Aorta (tissue), 5 donors: ENCODE measurements at places on chromosomes 2 and 18. TPM values are rescaled to one million over a fixed set of nuclear protein-coding genes. Genes with fewer than 3 reads are reported as not detected.

DNA sequence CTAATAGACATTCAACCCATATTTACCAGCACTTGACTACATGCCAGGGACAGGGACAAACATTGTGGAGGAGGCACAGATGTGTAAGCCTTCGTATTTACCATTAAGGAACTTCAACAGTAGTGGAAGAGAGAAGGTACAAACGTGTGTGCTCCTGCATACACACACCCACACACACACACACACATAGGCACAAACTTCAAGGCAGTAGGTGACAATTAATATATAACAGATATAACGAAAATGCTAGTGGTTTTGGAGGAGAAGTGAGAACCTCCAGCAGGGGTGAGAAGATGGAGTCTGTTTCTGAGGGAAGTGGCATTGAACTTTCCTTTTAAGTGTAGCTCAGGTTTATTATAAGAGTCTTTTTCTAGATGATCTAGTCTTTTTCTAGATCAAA is 231.1 kb downstream of the SETBP1 start:
- no peaks in the 10 kb centered on the region for H3K27me3 ChIP-seq
- no peak for DNase-seq
- no peaks in the 10 kb centered on the region for H3K36me3 ChIP-seq
- peaks cover 1% of the 10 kb centered on the region for H3K4me1 ChIP-seq
- H3K27ac ChIP-seq: no peak overlapping the region
- no peak overlapping the region for H3K4me3 ChIP-seq

DNA sequence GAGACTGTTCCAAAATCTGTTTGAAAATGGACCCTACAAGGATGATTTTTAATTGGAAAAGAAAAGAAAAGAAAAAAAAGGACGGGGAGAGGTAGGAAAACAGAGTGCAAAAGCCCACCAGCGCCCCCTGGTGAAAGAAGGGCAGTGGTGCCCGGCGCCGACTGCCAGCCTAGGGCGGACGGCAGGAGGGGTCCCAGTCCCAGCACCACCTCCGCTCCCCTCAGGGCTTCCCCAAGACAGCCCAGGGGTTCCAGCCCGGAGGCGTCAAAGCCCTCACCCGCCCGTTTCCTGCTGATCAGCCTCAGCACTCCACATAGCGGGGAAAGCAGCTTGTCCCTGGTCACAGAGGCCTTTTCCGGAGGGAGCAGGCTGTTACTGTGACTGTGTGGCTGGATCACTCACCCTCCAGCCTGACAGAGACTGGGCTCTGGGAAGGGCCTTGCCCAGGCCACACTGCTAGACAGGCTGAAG is 213.9 kb downstream of the TFCP2L1 start:
- H3K27me3 ChIP-seq: peaks cover 3% of the 10 kb centered on the region
- H3K4me1 ChIP-seq: no peaks in the 10 kb centered on the region
- DNase-seq: peak; percentile 93
- H3K27ac ChIP-seq: no peak overlapping the region

SLC9A2 gene
- total RNA-seq: not detected

GRCh38 chr2:199543606-199544172 is 86.0 kb upstream of the SATB2 start:
- H3K4me1 ChIP-seq: no peaks in the 10 kb centered on the region
- no peak for DNase-seq
- H3K27ac ChIP-seq: no peak overlapping the region
- H3K27me3 ChIP-seq: no peaks in the 10 kb centered on the region
- H3K4me3 ChIP-seq: no peak overlapping the region
- no peaks in the 10 kb centered on the region for H3K36me3 ChIP-seq

DNA sequence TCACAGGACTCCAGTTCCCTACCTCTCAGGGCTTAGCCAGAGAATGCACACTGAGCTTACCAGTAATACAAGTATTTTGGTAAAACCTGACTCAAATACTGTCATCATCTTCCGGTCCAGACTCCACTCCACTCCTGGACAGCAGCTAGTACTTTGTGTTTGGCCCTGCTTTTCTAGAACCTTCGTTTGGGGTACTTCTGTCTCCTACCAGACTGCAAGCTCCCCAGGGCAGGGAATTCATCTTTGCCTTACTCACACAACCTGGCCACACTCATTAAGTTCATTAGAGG is 108.9 kb upstream of the CDC42EP3 start:
- H3K36me3 ChIP-seq: no peaks in the 10 kb centered on the region
- peaks cover 7% of the 10 kb centered on the region for H3K4me1 ChIP-seq
- no peak overlapping the region for H3K4me3 ChIP-seq
- no peaks in the 10 kb centered on the region for H3K27me3 ChIP-seq
- DNase-seq: no peak
- no peak overlapping the region for H3K27ac ChIP-seq

DNA sequence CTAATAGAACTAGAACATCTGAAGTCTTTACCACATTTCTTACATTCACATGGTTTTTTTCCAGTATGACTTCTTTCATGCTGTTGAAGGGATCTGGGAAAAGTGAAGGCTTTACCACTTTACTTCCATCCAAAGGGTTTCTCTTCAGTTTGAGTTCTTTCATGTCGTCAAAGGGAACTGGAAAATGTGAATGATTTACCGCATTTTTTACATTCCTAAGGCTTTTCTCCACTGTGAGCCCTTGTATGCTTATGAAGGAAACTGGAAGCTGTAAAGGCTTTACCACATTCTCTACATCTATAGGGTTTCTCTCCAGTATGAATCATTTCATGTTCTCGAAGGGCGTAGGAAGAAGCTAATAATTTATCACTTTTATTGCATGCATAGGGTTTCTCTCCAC is 46.7 kb downstream of the NBEAL1 start:
- H3K27ac ChIP-seq: no peak overlapping the region
- peaks cover 8% of the 10 kb centered on the region for H3K36me3 ChIP-seq
- no peaks in the 10 kb centered on the region for H3K27me3 ChIP-seq
- H3K4me1 ChIP-seq: no peaks in the 10 kb centered on the region
- H3K4me3 ChIP-seq: no peak overlapping the region

CXCR4 gene
- total RNA-seq: 23.7 TPM

GRCh38 chr18:50590593-50590992 is 30.7 kb downstream of the MAPK4 start:
- no peak overlapping the region for H3K4me3 ChIP-seq
- H3K27ac ChIP-seq: no peak overlapping the region
- no peaks in the 10 kb centered on the region for H3K27me3 ChIP-seq
- H3K4me1 ChIP-seq: no peaks in the 10 kb centered on the region
- H3K36me3 ChIP-seq: no peaks in the 10 kb centered on the region
- no peak for DNase-seq

- H3K36me3 ChIP-seq: no peaks in the 10 kb centered on the region
- no peak overlapping the region for H3K27ac ChIP-seq
- H3K27me3 ChIP-seq: no peaks in the 10 kb centered on the region
- H3K4me1 ChIP-seq: peaks cover 3% of the 10 kb centered on the region
- peak; percentile 51 for DNase-seq
- no peak overlapping the region for H3K4me3 ChIP-seq
Observed at GRCh38 chr2:206989311-206989710, 50.0 kb downstream of the CPO start.

DNA sequence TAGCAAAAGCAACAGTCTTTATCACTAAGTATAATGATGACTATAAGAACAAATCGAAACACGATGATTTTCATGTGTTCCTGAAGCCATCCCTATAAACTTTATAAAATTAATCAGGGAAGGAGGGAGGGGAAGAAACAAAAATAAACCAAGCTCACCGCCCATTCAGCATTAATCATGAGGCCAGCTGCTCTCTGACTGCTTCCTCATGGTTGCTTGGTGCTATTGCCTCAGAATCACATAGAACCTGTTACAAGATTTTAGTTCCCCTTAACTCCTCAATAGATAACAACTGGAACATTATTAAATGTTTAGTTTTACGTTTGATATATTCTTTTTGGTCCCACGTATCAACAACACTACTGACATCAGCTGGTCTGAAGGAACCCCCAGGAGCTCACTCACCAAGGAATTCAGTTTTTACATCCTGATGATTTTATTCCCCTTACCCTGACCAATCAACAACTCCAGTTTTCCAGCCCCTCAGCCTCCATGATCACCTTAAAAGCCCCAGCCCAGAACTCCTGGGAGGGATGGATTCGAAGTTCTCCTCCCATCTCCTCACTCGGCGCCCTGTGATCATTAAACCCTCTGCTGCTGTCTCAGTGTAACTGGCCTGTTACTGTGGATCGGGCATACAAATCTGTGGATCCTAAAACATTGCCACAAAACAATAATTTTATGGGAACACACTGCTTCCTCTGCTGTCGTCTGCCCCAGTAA is 10.6 kb upstream of the HNRNPLL start:
- H3K27me3 ChIP-seq: no peaks in the 10 kb centered on the region
- DNase-seq: no peak
- H3K36me3 ChIP-seq: no peaks in the 10 kb centered on the region
- no peaks in the 10 kb centered on the region for H3K4me1 ChIP-seq
- no peak overlapping the region for H3K4me3 ChIP-seq

NOSTRIN gene
- total RNA-seq: 45.3 TPM

GRCh38 chr2:41409328-41409727 is 638.5 kb upstream of the PKDCC start:
- no peaks in the 10 kb centered on the region for H3K36me3 ChIP-seq
- no peaks in the 10 kb centered on the region for H3K27me3 ChIP-seq
- no peaks in the 10 kb centered on the region for H3K4me1 ChIP-seq
- H3K4me3 ChIP-seq: no peak overlapping the region
- no peak overlapping the region for H3K27ac ChIP-seq

DNA sequence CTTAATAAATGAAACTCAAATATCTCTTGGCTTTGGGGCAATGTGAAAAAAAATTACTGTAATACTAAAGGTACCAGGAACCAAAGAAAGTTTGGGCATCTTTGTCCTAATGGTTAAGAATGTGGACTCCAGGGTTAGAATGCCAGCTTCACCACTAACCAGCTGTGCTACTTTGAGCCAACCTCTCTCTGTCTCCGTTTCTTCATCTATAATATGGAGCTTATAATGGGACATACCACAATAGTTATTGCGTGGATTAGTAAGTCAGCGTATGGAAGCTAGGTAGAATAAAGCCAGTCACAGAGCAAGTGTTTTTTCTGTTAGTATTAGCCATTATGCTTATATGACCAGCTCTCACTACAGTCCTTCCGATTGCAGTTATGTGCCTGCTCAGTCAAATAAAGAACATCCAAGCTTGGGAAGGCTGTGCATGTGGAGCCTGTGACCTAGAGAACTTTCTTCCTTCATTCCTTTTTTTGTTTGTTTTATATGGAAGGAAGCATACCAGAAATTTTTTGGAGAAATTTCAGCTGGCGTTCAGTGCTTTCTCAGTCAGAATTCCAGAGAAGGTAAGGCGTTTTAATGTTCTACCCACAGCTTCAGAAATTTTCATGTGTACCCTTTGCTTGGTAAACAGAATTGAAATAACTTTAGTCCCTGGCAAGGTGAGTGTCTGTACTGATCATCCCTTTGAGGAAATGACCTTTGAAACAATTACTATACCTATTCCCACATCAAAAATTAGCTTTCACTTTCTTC is 114.0 kb upstream of the RND3 start:
- no peaks in the 10 kb centered on the region for H3K27me3 ChIP-seq
- no peak for DNase-seq
- H3K27ac ChIP-seq: no peak overlapping the region
- no peak overlapping the region for H3K4me3 ChIP-seq
- no peaks in the 10 kb centered on the region for H3K4me1 ChIP-seq

- H3K27ac ChIP-seq: no peak overlapping the region
- no peaks in the 10 kb centered on the region for H3K4me1 ChIP-seq
- H3K36me3 ChIP-seq: no peaks in the 10 kb centered on the region
- H3K4me3 ChIP-seq: no peak overlapping the region
Observed at GRCh38 chr18:69845593-69846506, 101.8 kb downstream of the CD226 start.

DNA sequence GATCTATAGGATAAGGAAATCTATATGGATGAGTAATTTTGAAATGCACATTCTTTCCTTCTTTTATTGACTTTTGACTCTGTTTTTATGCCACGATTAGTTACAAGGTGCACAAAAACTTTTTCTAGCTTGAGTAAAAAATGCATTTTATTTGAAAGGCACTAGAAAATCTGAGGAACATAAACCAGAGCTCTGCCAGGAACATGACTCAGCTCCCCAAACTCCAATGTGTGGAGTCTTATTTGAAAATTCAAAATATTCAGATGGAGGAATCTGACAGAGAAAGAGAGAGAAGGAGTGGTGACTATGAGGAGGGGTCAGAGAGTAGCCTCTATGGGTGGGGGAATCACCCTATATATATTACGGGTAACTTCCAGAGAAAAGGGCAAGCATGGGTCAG is 231.0 kb downstream of the DCC start:
- no peaks in the 10 kb centered on the region for H3K36me3 ChIP-seq
- no peak overlapping the region for H3K4me3 ChIP-seq
- DNase-seq: no peak
- H3K27me3 ChIP-seq: no peaks in the 10 kb centered on the region

GRB14 gene
- 5.1 TPM for total RNA-seq

DNA sequence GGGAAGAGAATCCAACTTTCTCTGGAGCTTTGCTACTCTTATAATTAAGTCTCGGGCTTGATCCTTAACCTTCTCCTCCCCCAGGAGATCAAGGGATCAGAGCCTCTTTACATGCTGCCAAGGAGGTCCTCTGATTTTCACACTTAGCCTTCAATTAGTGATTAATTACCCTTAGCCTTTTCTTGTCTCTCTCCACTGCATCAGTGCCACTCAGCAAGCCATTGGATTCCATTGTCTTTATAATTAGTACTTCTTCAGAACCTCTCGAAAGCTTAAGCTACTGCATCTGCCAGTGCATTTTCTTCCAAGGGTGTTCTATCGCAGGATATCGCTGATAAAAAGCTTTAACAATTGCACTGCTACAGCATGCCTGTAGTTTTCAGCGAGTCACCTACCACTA is 477.0 kb upstream of the MEIS1 start:
- H3K4me3 ChIP-seq: no peak overlapping the region
- H3K4me1 ChIP-seq: no peaks in the 10 kb centered on the region
- peaks cover 2% of the 10 kb centered on the region for H3K36me3 ChIP-seq

DNA sequence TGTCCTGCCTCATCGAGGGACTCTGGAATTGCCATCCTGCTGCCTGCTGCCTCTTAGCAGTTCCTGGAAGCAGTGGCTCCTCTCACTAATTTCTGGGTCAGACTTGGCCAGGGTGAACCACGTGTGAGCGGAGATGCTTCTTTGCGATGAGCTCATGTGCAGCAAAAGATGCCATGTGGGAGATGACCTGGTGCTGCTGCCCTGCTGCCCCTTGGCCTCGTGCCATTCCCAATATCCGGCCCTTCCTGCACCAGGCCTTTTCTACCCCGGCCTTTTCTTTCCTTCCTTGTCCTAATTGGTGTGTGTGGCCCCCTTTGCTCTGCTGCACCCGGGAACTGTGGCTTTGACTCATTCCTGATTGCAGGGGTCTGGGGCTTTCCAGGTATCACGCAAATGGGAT is 296.9 kb upstream of the HS6ST1 start:
- no peaks in the 10 kb centered on the region for H3K27me3 ChIP-seq
- no peaks in the 10 kb centered on the region for H3K36me3 ChIP-seq
- H3K4me3 ChIP-seq: no peak overlapping the region
- no peaks in the 10 kb centered on the region for H3K4me1 ChIP-seq
- peak; percentile 13 for DNase-seq
- no peak overlapping the region for H3K27ac ChIP-seq

UPP2 gene
- total RNA-seq: not detected
